ENCODE measurements at places on chromosomes 16 and 17. TPM values are rescaled to one million over a fixed set of nuclear protein-coding genes. Genes with fewer than 3 reads are reported as not detected.

Gene HCRT
- total RNA-seq = not detected

Gene PSMD7
- total RNA-seq = 97.2 TPM

Gene EIF3CL
- 23.8 TPM for total RNA-seq

Gene OTOA
- 0.10 TPM for total RNA-seq

Data from T-helper 17 cell (primary cell).